ENCODE measurements at places on chromosomes 16 and 17.

- no peak for DNase-seq
Measured at GRCh38 chr17:22171631-22172030, 479.3 kb downstream of the KCNJ18 start.

GRCh38 chr16:69260019-69260418 is 51.1 kb upstream of the VPS4A start:
- no peak for DNase-seq

DNA sequence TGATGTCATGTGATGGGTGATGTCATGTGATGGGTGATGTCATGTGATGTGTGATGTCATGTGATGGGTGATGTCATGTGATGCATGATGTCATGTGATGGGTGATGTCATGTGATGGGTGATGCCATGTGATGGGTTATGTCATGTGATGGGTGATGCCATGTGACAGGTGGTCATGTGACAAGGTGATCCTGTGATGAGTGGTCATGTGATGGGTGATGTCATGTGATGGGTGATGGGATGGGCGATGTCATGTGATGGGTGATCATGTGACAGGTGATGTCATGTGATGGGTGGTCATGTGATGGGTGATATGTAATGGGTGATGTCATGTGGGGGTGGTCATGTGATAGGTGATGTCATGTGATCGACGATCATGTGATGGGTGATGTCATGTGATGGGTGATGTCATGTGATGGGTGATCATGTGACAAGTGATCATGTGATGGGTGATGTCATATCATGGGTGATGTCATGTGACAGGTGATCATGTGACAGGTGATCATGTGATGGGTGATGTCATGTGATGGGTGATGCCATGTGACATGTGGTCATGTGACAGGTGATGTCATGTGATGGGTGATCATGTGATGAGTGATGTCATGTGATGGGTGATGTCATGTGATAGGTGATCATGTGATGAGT is 17.2 kb downstream of the CD300LB start:
- DNase-seq, result peak; percentile 53

DNA sequence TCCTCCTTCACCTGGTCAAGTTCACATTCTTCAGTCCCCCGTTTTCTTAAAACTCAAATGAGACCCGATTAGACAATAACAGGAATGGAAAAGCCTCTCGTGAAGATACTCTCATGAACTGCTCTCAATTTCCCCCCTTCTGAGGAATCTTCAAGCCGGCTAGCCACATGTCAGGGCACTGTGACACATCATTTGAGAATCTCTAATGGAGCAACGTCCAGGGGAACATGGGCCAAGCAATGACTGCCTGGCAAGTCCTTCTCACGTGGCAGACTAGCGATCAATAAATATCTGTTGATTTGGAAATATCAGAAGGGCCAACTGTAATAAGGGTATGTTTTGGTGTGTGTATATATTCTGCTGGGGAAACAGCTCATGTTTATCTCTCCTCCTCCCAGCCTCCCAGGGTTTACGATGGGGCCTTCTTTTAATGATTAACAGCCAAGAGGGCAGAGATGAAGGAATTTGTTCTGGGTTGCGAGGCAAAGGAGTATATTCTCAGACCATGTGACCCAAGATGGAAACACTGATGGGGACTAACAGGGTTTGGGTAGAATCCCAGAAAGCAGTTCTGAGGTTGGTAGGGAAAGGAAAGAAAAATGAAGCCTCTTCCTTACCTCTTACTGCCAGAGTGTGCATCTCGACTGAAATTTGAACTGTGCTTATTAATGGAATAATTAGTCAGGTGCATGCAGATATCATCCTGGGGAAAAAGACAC is 21.4 kb downstream of the TTLL6 start:
- no peak for DNase-seq

- no peak for DNase-seq
Measured at GRCh38 chr16:23423496-23424049, 29.4 kb downstream of the COG7 start.

- DNase-seq, result no peak
Measured at GRCh38 chr17:18980682-18981334, 23.8 kb downstream of the FAM83G start.

GRCh38 chr16:86585821-86586611 is 7.7 kb downstream of the FOXL1 start:
- no peak for DNase-seq

DNA sequence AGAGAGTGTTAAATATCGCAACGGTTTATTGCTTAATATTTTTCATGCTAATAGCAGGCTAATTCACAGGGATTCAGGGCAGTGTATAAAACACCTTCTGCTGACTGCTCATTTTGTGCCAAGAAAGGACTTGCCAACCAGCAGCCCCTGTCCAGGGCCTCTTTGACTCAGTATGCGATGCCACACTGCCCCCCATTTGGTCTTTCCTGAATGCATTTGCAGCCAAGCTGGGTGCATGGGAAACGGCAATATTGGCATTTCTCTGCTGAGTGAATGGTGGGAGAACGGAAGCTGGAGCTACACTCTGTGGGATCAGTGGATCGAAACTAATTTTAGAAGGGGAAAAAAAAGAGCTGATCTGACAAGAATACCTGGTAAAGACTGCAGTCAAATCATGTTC is 152.9 kb upstream of the C16orf82 start:
- DNase-seq, result no peak
